Fibroblast of skin of back (primary cell): ENCODE measurements at places on chromosomes 4 and X.

DNA sequence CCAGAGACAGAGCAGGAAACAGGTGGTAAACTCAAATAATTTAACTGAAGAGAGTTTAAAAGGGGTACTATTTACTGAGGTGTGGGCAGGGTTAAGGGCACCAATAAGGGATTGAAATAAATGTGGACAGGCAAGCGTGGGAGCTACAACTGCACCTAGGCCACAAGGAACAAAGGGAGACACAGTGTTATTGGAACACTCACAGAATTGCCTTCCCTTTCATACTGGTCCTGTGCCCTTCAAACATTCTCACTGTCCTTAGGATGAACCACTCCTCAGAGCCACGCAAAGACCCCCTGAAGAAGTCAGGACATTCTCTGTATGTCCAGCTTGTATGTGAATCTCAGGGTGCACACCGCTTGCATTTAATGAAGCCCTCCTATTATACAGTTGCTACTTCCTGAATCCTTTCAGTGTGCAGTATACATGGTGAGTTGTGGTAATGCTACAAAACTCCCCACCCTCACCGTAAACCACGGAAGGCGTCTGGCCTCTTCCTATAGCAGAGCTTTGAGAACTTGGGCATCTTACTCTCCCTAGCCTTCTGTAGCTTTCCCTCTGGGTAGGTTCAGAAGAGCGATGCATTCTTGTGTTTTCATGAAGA, 9.6 kb upstream of the MRPL1 start:
- DNase-seq, result no peak

GRCh38 chr4:71239365-71239764, 99.5 kb upstream of the SLC4A4 start:
- DNase-seq, result peak; percentile 54

- DNase-seq, result no peak
Observed at GRCh38 chr4:90648311-90648710, 521.1 kb downstream of the CCSER1 start.

- DNase-seq, result no peak
Observed at GRCh38 chr4:14076776-14077175, 449.3 kb upstream of the BOD1L1 start.

DNA sequence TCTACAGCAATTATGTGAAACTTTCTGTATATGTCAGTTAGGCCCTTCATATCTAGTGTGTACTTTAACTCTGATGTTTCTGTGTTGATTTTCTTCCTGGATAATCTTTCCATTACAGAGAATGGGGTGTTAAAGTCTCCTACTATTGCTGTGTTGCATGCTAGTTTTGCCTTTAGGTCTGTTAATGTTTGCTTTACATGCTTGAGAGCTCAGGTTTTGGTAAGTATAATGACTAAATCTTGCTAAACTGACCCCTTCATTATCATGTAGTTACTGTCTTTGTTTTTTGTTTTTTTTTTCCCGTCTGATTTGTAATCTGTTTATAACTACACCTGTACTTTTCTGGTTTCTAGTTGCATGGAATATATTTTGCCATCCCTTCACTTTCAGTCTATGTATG, 63.6 kb upstream of the UGT2B15 start:
- no peak for DNase-seq

- no peak for DNase-seq
Observed at GRCh38 chr4:87911252-87911774, 64.2 kb upstream of the SPP1 start.

- DNase-seq, result peak; percentile 53
Observed at GRCh38 chr4:64584981-64585557, 175.8 kb upstream of the TECRL start.

DNA sequence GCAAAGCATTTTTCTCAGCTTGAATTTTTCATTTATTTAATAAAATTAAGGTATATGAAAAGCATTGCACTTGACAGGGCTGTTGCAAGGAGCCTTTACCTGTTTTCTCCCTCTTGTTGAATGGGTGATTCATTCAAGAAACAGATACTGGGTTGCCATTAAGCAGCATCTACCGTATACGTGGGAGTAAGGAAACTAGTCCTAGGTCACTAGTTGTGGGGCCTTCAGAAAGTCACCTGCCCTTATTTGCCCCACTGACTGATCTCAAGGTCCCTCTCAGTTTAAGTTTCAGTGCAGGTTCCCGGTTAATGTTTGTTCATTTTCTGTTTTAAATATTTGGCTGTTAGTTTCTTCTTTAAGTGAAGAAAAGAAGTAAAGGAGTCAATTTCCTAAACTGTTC, 34.0 kb downstream of the LHFPL1 start:
- no peak for DNase-seq

- peak; percentile 20 for DNase-seq
Observed at GRCh38 chr4:88697141-88697540, 488 bp downstream of the NAP1L5 start.

GRCh38 chr4:146347822-146348221, 133.5 kb downstream of the REELD1 start:
- DNase-seq, result no peak

- no peak for DNase-seq
Observed at GRCh38 chr4:23697722-23698121, 192.1 kb downstream of the PPARGC1A start.

- peak; percentile 13 for DNase-seq
Observed at GRCh38 chr4:177229331-177229730, 80.3 kb upstream of the NEIL3 start.

DNA sequence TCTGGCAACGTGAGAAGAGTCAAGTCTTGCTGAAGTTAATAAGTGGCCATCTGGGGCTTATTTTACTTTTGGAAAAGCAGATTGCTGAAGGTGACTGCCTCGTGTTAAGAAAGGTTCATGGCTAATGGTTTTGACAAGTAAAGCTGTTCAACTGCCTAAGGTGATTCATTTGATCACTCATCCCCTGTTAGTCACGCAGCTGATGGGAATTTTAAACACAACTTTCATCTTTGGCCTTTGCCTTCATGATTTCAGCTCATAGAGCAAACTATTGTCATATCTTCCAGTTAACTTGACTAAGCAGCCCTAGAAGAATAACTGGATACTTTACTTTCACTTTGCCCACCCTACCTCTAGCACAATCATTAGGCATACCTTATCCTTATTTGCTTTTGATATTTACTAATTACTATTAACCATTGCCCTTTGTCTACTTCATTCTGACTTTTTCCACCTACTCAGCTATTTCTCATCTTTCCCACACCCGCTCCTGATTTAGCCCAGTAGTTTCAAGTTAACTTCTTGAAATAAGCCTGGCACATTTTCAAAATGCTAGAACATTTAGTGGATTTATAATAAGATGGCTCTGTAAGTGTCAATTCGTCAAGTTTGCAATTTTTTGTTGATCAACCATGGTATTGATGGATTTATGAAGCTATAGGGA, 170.6 kb upstream of the S100G start:
- peak; percentile 49 for DNase-seq

DNA sequence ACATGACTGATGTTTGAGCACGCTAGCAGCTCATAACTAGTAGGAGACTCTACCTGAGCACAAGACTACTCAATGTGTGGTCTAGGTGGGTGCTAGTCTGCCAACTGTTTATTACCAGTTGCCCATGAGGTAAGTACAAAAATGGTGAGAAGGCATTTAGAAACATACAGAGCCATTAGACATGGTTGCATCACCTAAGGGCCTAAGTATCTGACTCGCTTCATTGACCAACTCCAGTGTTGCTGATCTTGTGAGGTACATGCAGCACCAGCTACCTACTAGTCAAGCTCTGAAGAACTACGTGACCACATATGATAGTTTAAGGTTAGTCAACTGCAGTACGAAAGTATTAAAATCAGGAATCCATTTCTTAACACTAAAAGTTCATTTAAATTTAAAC, 39.9 kb downstream of the APBB2 start:
- no peak for DNase-seq

- peak; percentile 32 for DNase-seq
Observed at GRCh38 chr4:90127223-90127705, at the start of gene CCSER1. TSS of gene CCSER1 (plus strand) at chr4:90127394.

DNA sequence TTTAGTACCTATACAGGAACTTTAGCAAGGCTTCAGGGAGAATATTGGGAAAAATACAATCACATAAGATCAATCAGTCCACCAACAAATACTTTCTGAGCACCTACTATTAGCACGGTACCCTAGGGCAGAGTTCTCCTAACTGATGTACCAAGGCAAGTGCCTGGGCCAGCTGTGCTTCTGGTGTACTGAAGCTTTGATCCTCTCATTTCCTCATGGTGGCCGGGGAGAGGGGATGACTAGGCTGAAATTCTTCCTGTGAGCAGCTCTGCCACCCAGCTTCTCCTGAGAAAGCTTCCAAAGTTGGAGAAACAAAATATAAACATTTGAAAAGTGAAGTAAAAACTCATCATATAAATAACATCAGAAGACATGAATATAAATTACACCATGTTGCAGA, 49.3 kb upstream of the ATOH1 start:
- DNase-seq, result no peak

DNA sequence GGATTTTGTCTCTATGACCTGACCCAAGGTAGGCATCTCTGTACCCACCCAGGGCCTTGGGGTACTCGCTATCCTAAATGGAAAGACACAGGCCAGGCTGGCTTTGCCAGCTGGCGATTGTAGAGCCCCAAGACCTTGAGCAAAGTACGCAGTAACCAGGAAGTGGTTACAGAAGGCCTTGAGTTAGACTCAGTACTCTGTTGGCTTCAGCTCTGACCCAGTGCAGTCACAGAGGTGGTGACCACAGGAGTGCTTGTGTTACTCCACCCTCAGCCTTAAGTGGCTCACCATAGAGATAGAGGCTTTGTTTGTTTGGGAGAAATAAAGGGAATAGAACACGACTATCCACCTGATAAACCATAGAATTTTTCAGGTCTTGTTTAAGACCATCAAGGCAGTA, 880.5 kb upstream of the POU3F4 start:
- DNase-seq, result no peak
